Stimulated activated CD4-positive, alpha-beta T cell treated with anti-CD3 and anti-CD28 coated beads, TNF-alpha, amount 100 ng/mL, for 24 hours (primary cell): ENCODE measurements at places on chromosomes 11 and 22.

- no peak for DNase-seq
These were observed 232.6 kb upstream of the CARD18 start for GRCh38 chr11:105372206-105372605.

GRCh38 chr22:45312856-45313255, 3.1 kb downstream of the FAM118A start:
- no peak for DNase-seq

DNA sequence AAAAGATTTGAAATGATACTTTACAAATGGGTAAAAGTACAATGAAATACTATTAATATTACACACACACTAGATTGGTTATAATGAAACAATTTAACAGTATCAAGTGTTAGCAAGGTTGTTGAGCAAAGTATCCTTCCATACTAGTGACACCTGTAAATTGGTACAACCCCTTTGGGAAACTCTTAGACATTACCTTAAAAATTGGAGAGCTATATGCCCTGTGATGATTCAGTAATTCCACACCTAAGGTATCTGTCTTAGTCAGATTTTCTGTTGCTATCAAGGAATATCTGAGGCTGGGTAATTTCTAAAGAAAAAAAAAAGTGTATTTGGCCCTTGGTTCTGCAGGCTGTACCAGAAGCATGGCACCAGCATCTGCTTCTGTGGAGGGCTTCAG, 7.4 kb upstream of the GDPD4 start:
- DNase-seq: no peak

DNA sequence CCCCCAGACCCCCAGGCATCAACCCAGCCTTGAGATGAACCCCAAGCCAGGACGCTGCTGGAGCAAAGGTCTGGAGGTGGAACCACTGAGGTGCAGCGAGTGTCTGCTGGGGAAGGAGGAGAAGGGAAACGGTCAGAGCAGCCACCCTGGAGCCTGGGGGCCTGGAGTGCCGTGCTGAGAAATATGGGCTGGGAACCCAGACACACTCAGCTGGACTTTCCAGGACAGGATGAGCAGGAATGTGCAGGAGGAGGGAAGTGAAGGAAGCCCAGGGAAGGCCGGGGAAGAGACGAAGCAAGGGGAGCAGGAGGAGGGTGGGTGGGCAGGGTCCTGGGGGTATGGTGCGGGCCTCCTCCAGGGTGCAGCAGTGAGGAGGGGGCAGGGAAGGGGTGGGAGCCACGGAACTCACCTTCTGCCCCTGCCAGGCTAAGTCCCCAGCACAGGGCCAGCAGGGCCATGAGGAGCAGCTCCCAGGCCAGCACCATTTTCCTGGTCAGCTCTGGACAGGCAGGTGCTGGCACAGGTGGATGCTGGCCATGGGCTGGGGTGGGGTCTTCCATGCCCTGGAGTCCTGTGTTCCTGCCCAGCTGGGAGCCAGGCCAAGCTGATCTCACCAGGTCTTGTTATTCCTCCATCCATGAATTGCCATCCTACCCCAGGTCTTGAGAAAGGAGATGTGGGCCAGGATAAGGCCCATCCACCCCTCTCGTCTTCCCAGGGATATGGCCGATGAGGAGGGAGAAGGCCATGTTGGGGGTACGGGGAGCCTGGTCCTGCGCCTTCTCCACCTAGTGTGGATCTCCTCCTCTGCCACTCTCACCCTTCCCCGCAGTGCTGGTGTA, 40.0 kb downstream of the CSF2RB start:
- DNase-seq: no peak

- peak; percentile 49 for DNase-seq
These were observed 13.5 kb upstream of the DTX4 start for GRCh38 chr11:59158206-59159068.

DNA sequence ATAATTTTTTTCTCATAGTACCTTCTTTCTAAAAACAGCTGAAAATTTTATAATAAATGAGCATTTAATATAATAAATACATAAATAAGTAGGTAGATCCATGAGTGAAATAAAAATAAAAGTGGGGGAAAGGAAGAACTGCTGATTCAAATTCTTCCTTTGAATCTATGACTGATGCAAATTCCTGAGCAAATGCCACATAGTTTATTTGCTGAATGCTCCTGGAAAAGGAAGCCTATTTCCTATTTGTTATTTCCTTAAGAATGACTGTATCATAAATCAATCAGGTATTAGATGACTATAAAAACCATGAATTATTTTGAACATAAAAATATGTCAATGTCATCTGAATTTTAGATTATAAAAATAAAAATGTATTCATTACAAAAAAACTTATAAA, 16.6 kb downstream of the BTBD10 start:
- DNase-seq: no peak

GRCh38 chr11:114466742-114467141, 27.5 kb downstream of the REXO2 start:
- DNase-seq: no peak

- no peak for DNase-seq
These were observed 183.4 kb upstream of the MTMR2 start for GRCh38 chr11:96107143-96107824.

GRCh38 chr11:87604350-87604749, 566.6 kb downstream of the TMEM135 start:
- DNase-seq: no peak

DNA sequence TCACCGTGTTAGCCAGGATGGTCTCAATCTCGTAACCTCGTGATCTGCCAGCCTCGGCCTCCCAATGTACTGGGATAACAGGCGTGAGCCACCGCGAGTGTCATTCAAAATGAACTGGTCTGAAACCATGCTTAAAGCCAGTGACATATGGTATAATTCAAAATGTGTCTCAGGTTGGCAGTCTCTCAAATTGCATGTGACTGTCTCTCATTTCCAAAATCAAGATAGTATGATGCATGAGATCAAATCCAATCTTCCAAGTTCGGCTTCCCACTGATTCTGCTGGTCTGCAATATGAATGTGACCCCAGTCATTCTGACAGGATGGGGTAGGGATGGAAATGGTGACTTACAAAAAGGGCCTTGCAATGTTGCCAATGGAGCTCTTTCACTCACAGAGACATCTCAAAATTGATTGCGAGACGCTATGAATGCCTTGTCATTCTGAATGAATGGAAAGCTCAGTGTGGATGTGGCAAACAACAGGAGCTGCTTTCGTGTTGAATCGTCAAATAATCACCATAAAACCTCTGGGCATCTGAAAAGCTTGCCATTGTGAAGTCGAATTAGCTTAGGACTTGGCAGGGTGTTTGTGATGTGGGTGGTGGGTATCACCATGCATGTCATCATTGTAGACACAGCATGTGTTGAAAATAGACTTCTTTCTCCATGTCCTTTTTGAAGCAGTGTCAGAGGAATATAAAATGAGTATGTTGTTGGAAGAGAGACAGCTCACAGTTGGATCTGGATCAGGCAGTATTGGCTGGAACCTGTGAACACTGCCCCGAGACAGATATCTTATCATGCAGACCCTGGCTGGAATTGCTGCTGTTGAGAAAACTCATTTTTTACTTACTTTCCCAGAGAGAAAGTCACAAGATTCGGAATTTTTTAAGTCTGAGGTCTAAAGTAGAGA, 12.2 kb downstream of the SLN start:
- no peak for DNase-seq

DNA sequence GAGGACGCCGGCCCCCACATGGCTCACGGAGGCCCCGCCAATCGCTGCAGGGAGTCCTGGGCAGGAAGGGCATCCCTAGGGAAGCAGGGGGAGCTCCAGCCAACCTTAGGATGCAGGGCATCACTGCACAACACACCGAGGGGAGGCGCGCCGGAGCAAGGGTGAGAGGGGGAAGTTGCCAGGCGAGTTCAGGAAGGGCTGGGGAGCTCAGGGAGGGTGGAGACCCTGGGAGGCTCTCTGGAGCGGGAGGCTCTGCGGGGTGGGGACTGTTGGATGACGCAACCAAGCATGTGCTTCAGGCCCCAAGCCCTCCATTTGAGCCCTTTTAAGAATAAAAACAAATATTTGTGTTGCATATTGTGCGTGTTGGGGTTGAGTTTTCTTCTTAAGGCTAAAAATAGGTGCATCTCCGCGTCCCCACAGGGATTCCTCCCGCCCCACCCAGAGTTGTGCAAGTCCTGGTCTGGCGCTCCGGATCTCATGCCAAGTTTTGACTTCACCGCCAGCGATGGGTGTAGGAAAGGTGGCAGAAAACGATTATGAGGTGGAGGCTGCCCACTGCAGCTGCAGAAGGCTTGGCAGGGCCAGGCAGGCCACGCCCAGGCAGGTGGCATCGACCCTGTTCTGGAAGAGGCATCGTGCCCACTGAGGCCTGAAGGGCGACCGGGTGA, 65.2 kb downstream of the WNT7B start:
- no peak for DNase-seq

DNA sequence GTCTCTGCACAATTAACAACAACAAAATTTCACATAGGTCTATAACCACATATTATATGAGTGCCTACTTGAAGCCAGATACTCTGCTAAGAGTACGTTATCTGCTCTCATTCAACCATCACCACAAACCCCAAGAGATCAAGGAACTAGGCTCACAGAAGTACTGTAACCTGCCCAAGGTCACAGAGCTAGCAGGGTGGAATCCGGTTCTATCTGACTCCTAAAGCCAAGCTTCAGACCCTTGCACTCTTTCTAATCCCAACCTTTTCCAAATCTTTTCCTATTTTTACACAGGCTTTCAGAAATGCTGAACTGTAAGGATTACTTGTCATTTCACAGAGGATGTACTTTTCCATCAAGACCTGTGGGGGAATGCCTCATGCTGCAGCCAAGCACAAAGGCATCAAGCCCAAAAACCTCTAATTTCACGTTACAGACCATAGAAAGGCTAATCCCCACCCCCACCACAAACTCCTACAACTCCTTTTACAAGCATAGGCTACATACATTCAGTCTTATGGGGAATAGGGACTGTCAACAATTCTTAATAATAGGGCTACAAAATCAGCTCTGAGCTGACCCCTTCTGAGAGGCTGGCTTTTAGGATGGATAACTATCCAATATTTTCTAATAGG, 927 bp downstream of the PRCP start:
- no peak for DNase-seq

- DNase-seq: no peak
These were observed 33.1 kb downstream of the MTMR3 start for GRCh38 chr22:29916007-29916544.

DNA sequence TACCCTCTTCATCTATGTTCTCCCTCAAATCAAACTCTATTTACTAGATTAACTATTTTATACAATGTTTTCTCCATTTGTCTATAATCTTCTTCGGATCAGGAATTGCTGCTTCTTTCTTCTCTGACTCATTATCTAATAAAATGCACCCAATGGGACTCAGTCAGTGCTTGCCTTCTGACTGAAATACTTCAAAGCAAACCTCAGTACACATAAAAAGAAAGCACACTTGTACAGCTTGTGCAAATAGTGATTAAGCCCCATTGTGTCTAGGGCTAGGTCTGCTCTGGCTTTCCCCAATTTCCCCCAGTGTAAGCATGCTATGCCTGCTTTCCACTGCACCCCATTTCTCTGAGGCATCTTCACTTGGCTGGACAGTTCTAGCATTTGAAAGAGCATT, 118.6 kb upstream of the C11orf87 start:
- no peak for DNase-seq

DNA sequence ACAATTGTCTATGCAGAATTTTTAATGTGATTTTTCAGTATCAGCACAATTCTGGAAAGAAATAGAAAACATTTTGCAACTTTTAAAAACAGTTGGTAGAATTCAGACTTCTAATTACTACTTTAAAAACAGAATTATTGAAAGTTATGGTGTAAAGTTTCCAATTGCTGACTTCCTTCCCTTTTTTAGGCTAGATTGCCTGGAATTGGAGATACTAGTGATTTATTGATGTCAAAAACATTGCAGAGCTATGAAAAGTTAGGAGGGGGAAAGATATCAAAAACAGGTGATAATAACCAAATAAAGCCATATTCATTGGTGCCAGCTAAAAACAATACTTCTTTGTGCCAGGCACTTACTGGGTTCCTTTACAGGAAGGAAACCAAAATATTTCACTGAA, 485.5 kb downstream of the TMEM135 start:
- no peak for DNase-seq

DNA sequence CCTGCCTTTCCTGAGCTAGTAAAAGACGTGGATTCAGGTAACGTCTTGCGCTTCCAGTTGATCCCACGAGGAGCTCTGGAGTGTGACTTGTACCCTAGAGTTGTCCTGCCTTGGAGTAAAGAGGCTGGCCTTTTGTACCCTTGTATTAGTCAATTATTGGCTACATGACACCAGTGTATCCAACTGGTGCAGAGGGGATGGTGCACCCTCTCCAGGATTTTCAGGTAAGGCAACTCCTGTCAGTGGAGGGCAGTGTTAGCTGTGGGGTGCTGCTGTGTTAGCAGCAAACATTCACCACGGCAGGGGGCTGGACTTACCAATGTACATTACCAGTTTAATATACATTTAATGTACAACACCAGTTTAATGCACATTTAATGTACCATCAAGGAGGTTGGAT, 233.5 kb downstream of the MIAT start:
- no peak for DNase-seq

DNA sequence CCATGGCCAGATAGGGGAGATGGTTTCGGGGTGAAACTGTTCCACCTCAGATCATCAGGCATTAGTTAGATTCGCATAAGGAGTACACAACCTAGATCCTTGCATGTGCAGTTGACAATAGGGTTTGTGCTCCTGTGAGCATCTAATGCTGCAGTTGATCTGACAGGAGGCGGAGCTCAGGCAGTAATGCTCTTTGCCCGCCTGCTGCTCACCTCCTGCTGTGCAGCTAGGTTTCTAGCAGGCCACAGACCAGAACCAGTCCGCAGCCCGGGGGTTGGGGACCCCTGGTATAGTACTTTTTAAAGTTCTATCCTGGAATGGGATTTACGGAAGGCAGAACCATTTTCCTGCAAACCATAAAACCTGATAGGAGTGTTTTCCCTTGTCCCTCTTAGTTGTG, 54.6 kb downstream of the POLD3 start:
- no peak for DNase-seq

DNA sequence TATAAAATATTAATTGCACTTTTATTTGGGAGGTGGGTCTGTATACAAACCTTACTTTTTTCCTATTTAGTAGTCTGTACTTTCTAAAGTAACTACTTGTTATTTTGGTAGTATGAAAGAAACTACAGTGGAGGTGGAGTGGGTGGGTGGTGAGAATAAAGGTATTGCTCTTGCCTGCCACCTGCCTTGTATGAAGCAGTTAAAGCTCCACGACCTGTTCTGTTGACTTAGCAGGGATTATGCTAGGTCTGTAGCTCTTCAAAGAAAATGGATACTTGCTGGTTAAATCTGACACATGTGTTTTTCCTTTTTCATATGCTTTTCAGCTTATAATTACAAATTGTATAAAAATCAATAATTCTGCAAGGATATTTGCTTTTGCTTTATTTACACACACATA, 111.9 kb downstream of the EHF start:
- DNase-seq: no peak

- DNase-seq: no peak
These were observed 10.7 kb downstream of the DAGLA start for GRCh38 chr11:61690706-61691379.

DNA sequence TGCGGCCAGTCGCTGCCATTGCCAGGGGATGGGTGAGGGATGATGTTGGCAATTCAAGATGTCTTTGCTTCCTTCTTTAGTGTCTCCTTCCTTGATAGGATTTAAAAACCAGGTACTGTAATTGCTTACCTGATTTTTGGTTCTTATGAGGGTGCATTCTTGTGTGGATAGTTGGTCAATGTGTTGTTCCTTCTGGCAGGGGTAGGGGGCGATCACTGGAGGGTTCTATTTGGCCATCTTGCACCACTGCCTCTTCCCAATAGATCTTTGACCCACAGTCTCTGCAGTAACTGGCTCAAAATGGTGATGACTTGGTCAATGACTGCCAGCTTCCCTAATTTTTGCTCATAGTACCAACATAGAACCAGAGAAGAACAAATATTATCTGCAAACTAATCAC, 680.1 kb downstream of the DLG2 start:
- no peak for DNase-seq
